Activated CD8-positive, alpha-beta memory T cell treated with anti-CD3 and anti-CD28 coated beads for 4 hours (primary cell): ENCODE measurements at places on chromosomes 5 and 9.

DNA sequence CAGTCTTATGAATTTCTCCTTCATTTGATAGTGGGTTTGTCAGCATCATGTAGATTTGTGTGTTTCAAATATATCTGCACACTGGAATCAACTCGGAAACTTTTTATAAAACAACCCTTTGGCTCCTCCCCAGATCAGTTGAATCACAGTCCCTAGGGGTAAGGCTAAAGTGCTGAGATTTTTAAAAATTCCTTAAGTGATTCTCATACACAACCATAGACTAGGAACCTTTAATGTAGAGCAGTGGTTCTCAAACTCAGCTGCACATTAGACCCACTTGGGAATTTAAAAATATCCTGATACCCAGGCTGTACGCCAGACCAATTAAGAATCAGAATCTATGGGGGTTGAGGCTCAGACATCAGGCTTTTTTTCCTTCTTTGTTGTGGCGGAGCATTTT lies 17.5 kb upstream of the JAK2 start:
- DNase-seq: no peak

DNA sequence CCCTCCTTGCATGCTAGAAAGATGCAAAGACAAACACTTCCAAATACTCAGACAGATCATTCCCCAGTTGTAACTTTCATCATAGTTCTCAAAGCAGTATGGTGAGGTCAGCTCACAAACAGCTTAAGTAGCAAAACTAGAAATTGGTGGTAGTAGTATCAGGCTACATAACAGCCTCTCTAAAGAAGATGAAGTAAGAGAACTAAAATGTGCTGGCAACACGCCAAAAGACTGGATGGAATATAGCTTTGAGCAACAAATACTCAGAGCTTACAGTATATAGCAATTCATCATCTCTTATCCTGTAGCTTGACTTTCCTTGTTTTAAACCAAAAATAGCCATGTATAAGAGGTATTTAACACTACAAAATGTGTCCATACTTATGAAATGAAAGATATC lies 7.5 kb downstream of the PFDN1 start:
- no peak for DNase-seq

- no peak for DNase-seq
These were observed 6.9 kb upstream of the PDCL start for GRCh38 chr9:122835313-122835731.

- DNase-seq: no peak
These were observed 261.6 kb downstream of the BNC2 start for GRCh38 chr9:16608906-16609305.

DNA sequence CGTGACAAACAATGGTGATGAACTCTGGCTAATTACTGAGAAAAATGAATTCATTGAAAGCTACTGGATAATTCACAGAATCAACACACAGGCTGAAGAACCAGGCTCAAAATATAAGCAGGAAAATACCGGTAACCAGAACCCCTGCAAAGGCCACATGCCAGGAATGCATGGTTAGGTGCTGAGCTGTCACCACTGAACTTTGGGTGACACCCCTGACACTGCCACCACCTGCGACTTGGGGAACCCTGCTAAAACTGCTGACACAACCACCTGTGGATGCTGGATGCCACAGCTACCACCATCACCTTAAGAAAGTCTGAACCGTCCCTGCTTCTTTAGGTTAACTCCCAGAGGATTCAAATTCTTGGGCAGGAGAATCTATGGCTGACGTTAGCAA lies 72.0 kb upstream of the NR4A3 start:
- no peak for DNase-seq

- DNase-seq: no peak
These were observed 8.3 kb upstream of the CXXC5 start for GRCh38 chr5:139639619-139640380.

DNA sequence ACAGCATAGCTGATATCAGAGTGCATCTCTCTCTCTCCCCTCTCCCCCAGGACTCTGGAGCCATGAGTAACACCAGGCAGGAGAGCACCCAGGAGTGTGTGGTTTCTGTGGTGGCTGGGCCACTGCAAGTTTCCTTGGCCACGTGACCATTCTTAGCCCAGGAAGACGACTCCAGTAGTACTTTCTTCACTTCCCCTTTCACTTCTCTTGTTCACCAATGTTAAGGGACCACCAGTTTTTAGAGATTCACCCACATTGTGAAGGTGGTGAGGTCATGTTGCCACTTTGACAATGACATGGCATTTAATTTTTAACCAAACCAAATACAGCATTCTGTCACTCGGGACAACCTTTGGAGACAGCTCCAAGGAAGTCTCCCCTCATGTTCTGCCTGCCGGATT lies 17.9 kb upstream of the DAPK1 start:
- no peak for DNase-seq

DNA sequence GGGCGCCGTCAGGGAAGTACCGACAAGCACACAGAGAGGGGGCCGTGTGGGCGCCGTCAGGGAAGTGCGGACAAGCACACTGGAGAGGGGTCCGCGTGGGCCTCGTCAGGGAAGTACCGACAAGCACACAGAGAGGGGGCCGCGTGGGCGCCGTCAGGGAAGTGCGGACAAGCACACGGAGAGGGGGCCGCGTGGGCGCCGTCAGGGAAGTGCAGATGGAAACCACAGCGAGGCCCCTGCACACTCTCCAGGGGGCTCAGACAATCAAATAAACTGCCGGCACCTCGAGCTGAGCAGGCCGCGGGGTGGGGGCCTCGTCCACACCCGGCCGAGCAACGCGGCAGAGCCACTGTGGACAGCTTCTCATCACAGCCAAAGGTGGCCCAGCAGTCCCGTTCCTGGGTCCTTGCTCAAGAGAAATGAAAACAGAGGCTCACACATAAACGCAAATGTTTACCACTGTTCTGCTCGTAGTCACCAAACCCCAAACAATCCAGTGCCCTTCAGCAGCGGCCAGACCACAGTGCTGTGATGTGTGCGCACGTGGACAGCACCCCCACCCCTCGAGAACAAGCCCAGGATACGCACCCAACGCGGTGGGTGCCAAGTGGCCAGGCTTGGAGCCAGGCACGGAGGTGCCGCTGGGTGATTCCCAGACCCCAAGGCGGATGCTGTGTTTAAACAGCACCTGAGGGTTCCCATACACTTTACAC lies 24.7 kb downstream of the TPPP start:
- no peak for DNase-seq

- no peak for DNase-seq
These were observed 20.6 kb downstream of the ARL15 start for GRCh38 chr5:54289769-54290168.

GRCh38 chr5:108730617-108731340 lies 16.9 kb upstream of the FER start:
- no peak for DNase-seq

- DNase-seq: no peak
These were observed 388.5 kb downstream of the CAAP1 start for GRCh38 chr9:26504057-26504456.

DNA sequence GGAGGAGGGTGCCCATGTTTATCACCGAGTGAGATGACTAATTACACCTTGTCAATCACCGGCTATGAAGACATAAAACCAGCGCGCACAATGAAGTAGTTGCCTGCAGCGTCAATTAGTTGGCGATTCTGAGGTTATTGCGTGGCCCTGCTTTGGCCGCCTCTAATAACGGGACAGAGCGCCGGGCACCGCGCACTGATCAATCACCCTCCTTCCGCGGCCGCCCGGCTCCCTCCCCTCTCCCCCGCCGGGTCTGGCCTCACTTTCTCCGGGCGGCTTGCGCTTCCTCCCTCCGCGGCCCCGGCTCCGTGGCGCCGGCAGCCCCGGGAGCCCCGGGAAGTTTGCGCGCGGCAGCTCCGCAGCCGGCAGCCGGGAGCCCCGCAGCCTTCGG lies 3.3 kb upstream of the LHX2 start:
- DNase-seq: no peak
